ENCODE measurements at places on chromosomes 5 and 9.

GRCh38 chr5:150208187-150209098, 18.6 kb downstream of the SLC6A7 start:
- no peak for DNase-seq

GRCh38 chr9:130425741-130426466, 18.9 kb upstream of the ASS1 start:
- no peak for DNase-seq

DNA sequence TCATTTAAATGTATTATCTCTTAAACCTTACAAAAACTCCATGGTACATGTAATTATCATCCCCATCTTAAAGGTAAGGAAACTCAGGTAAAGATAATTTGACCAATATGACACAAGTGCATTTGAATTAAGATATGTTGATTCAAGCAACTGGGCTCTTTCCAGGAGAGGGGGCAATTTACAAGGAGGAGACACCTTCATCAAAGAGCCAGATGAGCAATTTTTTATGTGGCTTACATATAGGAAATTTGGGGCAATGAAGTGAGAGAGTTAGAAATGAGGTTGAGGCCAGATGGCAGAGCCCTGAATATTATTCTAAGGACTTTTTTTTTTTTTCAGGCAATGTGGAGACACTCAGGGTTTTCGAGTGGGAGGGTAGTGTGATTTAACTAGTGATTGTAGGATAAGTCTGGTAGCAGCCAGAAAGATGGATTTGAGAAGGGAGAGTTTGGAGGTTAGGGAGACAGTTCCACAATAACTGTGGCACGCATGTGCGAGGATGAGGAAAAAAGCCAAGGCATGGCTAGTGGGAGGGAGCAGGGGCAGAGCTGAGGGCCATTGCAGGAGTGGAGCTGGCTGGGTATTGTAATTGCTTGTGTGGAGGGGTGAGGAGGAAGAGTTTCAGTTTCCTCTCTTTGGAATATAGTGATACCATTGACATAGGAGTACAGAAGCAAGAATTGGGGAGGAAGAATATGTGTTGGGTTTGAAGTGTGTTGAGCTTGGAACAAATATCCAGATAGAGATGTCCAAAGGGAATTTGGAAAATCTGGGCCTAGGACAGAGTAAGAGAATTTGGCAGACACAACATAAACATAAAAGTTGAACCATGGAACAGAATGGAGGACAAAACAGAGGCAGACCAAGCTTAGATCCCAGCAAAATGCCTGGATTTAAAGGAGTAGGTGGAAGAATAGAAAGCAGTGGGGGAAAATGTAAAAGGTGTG, 72.0 kb downstream of the ACTBL2 start:
- DNase-seq, result no peak

DNA sequence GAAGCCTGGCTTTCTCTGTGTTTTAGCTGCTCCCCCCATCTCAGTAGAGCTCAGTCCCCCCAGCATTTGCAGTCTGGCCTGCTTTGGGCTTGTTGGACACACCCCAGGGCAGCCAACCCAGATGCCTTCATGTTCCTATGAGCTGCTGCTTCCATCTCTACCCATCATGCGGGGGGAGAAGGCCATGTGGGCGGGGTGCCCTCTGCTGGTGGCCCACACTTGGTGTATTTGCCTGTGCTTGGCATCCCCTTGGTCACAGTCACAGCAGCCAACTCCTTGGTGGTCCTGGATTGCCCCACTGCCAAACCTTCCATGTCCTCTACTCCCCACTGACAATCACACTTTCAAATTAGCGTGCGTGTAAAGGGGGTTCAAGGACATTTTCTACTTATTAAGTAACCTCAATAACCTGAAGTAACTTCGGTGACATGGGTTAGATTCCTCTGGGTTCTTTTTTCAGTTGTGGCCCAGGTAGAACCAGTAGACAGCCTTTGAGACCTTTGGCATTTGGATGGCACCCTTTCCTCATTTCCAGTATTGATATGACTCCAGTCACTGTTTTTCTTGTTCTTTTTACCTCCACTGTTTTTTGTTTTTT, 42.8 kb downstream of the SNX30 start:
- peak; percentile 53 for DNase-seq

GRCh38 chr5:29230591-29230990, 1962.9 kb upstream of the CDH6 start:
- DNase-seq, result no peak

GRCh38 chr5:107153283-107153682, 517.5 kb downstream of the EFNA5 start:
- DNase-seq, result no peak

- DNase-seq, result no peak
Observed at GRCh38 chr5:355379-355935, 33.9 kb downstream of the AHRR start.

DNA sequence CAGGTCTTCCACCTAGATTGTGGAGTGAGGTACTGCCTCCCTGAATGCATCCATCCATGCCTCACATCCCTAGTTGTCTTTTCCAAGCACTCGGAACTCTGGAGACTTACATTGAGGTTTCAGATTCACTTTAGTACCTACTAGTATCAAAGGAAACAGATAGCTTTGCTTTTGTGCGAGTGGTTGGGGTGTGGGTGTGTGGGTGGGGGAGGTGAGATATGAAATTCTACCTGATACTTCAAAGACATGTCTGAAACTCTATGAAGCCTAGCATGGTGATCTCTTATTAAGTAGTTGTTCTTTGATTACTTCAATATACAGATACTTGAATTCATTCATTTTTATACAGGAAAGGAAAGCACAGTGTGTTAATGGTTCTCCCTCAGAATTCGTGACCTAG, 64.4 kb downstream of the MCCC2 start:
- peak; percentile 9 for DNase-seq

DNA sequence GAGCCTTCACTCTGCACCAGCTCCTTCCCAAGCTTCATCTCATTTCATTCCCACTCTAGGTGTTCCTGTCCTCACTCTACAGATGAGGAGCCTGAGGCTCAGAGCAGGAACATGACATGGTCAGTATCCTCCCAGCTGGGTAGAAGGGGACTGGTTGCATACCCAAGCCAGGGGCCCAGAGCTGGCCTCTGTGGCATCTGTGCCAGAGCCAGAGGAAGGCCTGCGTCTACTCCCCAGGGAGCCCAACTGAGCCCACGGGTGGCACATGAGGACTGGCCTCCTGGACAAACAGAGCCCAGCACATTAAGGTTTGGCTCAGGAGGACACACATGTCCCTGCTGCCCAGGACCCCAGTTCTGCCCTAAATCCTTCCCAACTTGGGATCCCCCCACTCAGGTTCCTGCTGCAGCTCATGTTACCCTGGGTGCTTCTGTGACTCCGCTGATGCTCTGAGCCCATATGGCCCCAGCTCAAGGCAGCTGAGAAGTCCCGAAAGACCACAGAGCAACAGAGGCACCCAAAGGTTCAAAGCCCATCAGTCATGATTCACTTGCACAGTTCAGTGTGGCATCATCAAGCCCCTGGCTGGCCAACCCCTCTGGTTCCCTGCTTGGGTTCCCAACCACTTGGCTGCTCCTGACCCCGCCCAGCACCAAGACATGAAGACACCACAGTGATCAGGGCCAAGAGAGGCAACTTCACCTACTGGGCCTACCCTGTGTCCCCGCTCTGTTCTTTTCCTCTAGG, 8.5 kb upstream of the NEURL1B start:
- DNase-seq, result no peak

DNA sequence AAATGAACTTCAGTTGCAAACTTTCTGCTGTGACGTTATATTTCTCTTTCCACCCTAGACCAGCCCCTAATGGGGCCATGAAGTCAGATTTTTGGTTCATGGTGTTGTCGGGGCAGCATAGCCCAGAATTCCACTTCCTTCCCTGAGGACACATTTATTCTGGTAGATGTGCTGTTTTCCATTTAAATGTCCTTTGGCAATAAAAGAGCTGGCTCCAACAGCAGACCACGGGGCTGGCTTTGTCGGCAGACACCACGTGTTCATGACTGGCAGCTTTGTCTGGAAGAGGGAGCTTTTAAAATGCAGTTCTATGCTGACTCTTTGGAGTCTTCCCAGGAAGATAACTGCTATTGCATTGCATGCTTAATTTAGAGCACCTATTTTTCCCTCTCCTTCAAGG, 17.6 kb upstream of the LCP2 start:
- no peak for DNase-seq

DNA sequence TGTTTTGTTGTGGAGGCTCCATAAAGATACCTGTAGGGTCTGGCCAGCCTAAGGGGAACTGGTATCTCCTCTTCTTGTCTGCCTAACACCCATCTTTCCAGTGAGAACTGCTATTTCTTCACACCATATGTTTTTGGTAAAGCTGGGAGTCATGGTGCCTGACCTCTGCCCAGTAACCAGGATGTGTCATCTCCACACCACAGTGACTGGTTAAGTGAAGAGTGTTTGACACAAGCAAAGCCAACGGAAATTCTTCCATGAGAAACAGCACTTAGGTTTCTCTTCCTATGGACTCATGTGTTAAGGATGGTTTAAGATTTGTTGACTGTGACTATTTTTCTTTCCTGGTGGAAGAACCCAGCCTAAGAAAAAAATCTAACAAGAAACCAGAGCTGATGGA, 111.5 kb downstream of the HTR4 start:
- DNase-seq, result no peak

GRCh38 chr5:7897014-7897600, 28.2 kb downstream of the MTRR start:
- DNase-seq, result no peak

GRCh38 chr9:19550009-19550408, 141.2 kb downstream of the ACER2 start:
- no peak for DNase-seq

DNA sequence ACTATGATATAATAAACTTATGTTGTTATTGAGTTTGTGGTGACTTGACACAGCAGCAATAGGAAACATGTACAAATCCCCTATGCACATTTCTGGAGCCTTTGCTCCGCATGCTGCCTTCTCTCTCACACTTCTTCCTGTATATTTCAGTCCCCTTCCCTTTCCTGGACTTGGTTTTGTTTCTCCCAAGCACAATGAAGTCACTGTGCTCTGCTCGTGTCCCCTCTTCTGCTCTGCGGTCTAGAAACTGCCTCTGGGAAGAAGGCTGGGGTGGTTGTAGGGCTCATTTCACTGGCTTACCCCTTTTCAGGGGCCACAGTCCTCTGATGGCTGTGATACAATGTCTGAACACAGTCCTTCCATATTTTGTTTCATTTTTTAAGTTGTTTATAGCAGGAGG, 15.7 kb upstream of the FGD3 start:
- DNase-seq, result no peak

DNA sequence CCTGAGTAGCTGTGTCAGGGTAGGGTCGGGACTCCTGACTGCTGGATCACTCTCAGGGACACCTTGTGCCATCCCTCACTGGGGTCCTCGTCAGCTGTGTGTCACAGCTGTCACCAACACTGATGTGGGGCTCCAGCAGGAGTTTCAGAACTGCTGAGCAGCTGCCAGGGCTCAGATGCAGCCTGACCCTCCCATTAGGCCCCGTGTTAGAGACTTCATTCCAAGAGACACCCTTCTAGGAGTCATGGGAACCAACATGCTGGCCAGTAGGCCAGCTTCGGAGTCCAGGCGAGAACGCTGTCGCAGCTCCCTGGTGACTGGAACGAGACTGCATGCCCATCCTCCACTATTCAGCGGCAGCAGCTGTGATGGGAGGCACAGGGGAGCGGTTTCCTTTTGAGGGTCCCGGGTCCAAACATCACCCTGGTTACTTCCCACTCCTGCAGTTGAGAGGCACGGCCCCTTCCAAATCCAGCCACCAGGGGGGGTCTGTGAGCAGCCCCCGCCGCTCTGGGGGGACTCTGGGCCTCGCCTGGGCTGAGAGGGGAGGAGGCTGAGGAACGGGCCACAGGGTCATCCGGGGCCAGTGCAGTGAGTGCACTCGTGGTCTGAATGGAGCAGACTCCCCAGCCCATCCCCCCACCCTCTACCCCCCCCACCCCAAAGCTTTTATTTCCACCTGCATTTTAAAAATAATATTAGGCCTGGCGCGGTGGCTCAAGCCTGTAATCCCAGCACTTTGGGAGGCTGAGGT, 12.6 kb upstream of the TCF7 start:
- DNase-seq, result peak; percentile 49

- DNase-seq, result no peak
Observed at GRCh38 chr5:62686692-62687091, 108.1 kb downstream of the LRRC70 start.

DNA sequence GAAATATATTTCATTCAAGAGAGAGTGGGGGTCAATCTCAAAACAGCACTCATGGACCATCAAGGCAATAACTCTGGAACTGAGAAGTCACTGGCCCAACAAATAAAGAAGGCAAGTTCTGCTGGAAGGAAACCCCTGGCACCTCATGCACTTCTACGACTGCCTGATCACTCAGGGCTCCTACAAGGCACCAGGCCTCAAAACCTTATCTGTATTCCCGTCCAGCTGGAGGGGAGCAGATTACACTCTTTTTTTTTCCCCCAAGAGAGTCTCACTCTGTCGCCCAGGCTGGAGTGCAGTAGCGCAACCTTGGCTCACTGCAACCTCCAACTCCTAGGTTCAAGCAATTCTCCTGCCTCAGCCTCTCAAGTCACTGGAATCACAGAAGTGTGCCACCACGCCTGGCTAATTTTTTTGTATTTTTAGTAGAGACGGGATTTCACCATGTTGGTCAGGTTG, 49.9 kb downstream of the P4HA2 start:
- DNase-seq, result no peak

- DNase-seq, result no peak
Observed at GRCh38 chr5:117246424-117246823, 671.8 kb upstream of the SEMA6A start.

- no peak for DNase-seq
Observed at GRCh38 chr5:89065919-89066318, 182.9 kb upstream of the MEF2C start.

DNA sequence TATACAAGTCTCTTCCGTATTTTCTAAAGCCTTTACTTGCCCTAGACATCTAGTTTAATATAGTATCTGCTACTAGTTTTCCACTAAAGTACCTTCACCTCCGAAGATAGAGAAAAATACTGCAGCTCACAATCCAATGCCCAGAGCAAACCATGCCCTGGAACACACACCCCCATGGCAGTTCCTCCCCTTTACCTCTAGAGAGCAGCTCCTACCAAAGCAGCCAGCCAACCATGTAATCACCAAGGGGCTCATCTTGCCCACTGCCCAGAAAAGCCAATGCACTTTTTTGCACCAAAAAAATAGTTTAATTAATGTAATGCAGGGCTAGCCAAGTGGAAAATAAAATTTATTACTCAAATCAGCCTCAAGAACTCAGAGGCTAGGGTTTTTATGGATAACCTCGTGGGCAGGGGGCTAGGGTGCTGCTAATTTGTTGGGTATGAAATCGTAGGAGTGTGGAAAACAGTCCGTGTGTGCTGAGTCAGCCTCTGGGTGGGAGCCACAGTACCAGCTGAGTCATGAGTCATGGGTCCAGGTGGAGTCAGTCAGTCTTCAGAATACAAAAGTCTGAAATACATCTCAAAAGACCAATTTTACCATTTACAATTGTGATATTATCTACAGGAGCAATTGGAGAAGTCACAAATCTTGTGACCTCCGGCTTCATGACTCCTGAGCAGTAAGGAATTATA, 120.1 kb upstream of the ACO1 start:
- DNase-seq, result no peak

DNA sequence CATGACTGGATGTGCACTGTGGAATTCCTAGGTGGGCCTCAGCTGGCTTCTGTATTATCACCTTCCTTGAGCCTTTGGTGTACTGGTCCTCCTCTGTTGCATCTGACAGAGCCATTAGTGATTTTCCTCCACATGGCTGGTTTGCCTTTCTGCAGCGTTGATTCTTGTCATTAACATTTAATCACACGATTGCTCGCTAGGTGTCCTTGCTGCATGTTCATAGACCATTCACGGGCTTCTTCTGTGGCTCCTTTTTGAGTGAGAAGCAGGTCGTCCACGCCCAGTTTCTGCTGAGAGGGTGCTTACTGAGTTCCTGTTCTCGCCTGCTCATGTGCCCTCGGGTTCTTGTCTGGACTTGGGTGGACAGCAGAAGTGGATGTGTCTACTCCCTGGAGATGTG, 29.3 kb downstream of the ADAMTS16 start:
- DNase-seq, result no peak

Measured in stimulated activated CD8-positive, alpha-beta memory T cell treated with anti-CD3 and anti-CD28 coated beads, Interleukin-15, amount 100 ng/mL, for 4 hours (primary cell).